Activated CD4-positive, alpha-beta memory T cell treated with anti-CD3 and anti-CD28 coated beads, Interleukin-2, amount 10 ng/mL, durations not matched to agents 7 days and 5 days (primary cell): ENCODE measurements at places on chromosomes 6 and 20. TPM values are rescaled to one million over a fixed set of nuclear protein-coding genes. Genes with fewer than 3 reads are reported as not detected.

Gene ENPP4
- 8.2 TPM for total RNA-seq

Gene FOXC1
- not detected for total RNA-seq

DNA sequence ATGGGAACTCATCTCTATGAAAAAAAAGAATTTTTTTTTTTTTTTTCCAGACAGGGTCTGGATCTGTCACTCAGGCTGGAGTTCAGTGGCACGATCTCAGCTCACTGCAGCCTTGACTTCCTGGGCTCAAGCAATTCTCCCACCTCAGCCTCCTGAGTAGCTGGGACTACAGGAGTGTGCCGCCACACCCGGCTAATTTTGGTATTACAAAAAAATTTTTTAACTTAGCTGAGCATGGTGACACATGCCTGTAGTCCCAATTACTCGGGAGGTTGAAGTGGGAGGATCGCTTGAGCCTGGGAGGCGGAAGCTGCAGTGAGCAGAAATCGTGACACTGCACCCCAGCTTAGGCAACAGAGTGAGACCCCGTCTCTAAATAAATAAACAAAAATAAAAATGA, 7.5 kb downstream of the DEF6 start:
- peak; percentile 43 for DNase-seq

- DNase-seq: no peak
These were observed 50.3 kb downstream of the COL9A1 start for GRCh38 chr6:70252604-70253003.

- no peak for DNase-seq
These were observed 128.3 kb downstream of the TAF4 start for GRCh38 chr20:61937146-61937962.

DNA sequence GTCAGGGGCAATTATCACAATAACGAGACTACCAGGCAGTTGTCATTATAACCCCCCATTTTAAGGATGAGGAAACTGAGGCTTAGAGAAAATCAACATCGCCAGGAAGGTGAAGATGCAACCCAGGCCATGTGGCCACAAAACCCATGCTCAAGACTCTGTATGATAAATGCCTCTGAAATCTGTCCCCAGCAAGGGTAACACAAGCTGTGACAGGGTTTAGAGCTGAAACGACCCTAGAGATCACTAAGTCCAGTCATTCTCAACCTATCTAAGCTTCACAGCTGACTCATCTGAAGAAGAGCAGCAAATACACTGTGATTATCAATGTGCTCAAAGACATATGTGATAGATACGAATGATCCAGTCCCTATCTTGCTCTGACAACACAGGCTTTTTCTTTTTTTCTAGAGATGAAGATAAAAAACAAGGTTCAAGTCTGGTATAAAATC, 47.0 kb downstream of the ARHGAP18 start:
- no peak for DNase-seq

- DNase-seq: peak; percentile 81
These were observed 97.5 kb downstream of the CDH26 start for GRCh38 chr20:60055740-60056139.
